ENCODE measurements at places on chromosomes 6 and 20.

DNA sequence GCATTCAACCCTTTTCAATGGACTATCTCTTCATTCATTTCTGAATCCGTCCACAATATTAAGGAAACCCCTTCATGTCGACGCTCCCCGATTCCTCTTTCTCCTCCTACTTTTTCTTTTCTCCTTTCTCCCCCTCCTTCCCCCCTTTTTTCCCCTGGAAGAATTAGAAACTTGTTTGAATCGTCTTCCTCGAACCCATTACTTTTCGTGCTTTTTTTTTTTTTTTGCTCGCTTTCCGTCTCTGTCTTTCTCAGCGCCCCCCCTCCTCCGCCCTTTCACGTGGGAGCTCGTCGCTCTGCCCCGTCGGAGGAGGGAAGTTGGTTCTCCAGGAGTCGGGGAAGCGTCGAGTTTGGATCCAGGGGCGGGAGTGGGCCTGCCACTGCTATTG is 2.3 kb upstream of the NKX2-2 start:
- DNase-seq = no peak

DNA sequence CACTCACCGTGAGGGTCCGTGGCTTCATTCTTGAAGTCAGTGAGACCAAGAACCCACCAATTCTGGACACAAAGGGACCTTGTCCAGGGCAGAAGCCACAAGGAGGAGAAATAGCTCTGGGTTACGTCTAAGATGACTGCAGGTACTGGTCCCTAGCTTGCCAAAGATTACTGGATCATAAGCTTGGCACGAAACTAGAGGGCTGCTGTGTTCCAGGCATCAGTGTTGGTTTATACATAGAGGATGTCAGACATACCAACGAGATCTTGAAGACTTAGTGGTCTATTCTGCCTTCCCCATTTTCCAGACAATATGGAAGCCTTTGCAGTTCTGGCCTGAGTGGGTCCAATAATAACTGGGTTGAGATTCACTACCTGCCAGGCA is 175.7 kb downstream of the TBX18 start:
- no peak for DNase-seq

DNA sequence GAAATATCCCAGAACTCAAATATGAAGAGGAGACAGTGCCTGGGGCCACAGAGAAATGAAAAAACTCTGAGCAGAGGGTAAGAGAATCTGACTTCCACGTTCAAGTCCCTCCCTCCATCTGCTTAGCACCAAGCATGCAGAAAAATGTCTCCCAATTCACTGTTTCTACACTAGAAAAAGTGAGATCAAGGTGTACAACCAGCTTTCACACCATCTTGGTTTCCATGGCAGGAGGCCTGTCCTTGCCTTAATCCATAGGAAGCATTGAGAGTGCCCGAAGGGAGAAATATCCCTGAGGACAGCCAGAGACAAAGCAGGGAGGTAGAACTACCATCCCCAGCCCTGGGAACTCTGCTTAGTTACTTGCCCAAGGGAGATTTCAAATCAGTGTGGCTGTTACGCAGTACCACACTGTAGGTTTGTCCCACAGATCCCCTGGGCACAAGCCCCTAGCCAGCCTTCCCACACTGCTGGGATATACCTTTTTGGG is 82.9 kb downstream of the SCML4 start:
- no peak for DNase-seq

- DNase-seq = no peak
Observed at GRCh38 chr6:2232445-2232844, 13.0 kb downstream of the GMDS start.

DNA sequence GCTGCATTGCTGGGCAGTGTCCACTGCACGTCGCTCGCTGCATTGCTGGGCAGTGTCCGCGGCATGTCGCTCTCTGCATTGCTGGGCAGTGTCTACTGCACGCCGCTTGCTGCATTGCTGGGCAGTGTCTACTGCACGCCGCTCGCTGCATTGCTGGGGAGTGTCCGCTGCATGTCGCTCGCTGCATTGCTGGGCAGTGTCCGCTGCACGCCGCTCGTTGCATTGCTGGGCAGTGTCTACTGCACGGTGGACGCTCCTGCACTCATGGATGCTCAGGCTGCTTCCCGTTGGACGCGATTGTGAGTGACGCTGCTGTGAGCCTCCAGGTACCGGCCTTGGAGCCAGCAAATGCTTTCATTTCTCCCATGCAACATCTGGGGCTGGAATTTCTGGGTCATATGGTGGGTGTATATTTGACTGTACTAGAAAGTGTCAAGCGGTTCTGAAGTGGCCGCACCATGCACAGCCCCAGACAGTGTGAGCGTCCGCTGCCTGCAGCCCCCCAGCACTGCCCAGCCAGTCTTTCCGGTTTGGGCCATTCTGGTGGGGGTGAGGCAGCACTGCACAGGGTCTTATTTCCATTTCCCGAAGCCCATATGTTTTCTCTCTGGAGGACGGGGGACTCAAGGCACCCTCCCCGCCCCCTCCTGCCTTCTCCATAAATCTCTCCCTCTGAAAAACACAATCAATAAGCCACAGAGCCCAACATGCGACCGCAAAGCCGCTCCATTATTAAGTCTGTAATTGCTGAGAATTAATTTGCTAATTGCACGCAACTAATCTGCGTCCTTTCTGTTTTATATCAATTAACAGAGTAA is 97.4 kb downstream of the YTHDF1 start:
- no peak for DNase-seq

GRCh38 chr20:8342391-8342790 is 210.3 kb downstream of the PLCB1 start:
- no peak for DNase-seq

- no peak for DNase-seq
Observed at GRCh38 chr6:119526561-119527230, 177.1 kb upstream of the MAN1A1 start.

GRCh38 chr6:46862381-46862780 is 59.4 kb downstream of the ADGRF5 start:
- no peak for DNase-seq

DNA sequence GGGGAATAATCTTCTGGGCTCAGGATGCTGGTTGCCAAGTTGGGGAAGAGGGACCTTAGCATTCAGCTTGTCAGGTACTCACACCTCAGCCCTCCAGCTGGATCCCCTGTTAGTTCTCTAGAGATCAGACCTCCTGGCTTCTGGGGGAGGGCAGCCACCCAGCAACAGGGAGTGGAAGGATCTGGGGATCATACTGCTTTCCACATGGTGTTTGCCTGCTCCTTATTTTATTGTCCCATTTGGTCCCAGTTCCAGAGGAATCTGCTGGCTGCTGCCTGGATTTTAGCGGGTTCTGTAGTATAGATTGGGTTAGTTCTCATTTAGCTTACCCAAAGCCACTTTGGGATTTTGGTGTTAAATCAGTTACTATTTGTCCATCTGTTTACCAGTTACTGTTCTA is 29.3 kb downstream of the KAT14 start:
- DNase-seq = no peak
